Neural crest cell (in vitro differentiated cells): ENCODE measurements at places on chromosomes 11 and 22.

DNA sequence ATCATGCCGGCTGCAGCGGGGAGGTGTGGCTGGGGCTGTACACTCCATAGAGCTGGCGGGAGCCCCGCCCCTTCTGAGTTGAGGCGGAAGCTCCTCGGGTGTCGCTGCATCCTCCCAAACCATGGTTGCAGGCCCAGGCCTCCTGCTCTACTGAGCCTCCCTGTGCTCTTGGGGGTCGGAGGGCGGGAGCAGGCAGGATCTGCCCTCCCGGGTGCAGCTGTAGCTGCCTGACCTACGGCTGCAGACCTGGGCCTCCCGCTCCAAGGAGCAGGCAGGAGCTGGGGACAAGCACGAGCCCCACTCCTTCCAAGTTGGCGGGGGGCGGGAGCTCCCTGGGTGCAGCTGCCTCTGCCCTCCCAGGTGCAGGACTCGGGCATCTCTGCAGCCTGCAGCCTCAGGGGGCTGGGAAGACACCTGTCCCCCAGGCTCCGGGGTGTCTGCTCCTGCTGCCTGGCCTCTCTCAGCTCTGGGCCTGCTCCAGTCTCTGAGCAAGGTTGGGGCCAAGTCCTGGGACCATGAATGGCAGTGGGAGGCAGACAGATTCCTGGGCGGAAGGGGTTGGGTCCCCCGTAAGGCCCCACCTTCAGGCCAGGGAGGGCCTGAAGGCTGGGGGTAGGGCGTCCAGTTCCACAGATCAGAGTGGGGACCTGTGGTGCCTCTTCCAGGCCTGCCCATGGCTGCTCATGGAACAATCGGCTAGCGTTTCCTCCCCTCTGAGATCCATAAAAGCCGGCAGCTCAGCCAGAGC is 46.4 kb upstream of the SC5D start:
- DNase-seq: no peak

- DNase-seq: no peak
Measured at GRCh38 chr11:64243236-64243854, 2.5 kb downstream of the FKBP2 start.

GRCh38 chr11:106917973-106918372 is 100.3 kb downstream of the GUCY1A2 start:
- DNase-seq: peak; percentile 10

DNA sequence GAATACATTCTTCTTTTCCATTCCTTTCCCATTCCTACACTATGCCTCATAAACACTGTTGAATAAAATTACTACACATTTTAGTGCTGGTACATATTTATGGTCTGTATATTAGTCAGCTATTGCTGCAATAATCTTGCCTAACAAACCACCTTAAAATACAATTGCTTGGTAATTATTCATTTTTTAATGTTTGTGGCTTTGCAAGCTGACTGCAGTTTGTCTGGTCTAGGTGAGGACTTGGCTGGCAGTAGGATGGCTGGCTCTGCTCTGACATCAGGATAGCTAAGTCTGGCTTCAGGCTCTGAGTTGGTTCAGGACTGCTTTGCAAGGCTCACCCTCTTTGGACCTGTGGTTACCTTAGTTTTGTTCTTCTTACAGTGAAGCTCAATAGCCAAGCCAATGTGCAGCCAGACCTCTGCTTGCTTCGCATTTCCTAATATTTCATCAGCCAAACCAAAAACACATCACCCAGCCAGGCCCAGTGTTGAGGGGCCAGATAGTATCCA is 913.4 kb upstream of the RAG2 start:
- no peak for DNase-seq

- DNase-seq: peak; percentile 47
Measured at GRCh38 chr22:39690881-39691605, 120.5 kb downstream of the CACNA1I start.

GRCh38 chr11:123624974-123625373 is 29.4 kb downstream of the SCN3B start:
- no peak for DNase-seq

DNA sequence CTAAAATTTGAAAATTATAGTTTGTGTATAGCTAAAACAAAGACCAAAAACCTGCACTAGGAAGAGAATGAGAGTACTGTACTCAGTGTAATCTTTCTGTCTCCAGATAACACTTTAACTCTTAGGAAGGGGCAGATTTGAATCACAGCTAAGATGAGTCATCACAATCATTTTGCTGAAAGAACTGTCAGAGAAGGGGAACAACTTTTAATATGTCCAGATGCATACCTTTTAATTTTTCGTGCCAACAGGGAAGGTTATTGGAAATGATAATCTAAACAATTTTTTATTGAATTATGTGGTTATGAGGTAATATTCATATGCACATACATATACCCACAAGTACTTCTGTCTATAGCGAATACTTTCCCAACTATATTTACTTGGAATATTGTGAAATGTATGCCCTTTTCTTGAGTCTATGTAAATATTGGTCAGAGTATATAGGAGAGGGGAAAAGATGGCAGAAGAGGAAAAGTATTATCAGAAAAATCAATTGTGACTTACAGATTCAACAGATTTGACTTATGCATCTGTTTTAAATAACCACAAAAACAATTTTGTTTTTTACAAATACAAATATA is 51.1 kb upstream of the MUC15 start:
- DNase-seq: no peak

GRCh38 chr11:1889224-1889930 is 2.3 kb downstream of the PRR33 start:
- DNase-seq: no peak

- no peak for DNase-seq
Measured at GRCh38 chr11:131649856-131650255, 279.4 kb downstream of the NTM start.

- DNase-seq: no peak
Measured at GRCh38 chr11:72525466-72525865, 91.1 kb upstream of the CLPB start.

DNA sequence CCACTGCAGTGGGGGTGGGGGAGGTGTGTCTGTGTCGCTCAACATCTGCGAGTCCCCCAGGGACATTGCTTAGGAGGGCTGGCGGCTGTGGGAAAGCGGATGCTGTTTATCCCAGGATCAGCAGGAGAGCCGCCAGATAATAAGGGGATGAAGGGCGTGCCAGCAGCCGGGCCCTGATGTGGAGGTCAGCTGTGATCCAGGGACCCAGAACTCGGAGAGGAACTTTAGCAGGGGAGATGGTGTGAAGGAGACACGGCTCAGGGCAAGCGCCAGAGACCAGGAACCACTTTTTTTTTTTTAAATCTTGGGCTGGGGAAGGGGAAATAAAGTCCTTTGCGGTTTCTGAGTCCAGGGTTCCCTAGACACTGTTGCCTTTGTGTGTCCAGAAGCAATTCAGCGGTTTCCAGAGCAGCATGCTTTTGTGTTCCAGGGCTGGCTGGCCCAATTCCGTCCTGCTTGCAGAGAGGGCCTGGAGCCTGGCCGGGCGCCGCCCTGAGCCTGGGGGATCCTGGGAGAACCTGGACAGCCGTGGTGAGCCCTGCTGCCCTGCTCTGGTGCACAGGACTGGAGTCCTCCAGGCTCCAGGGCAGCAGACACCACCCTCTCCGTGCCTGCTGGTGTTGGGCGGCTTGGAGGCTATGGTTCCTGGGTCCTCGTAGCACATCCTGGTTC is at the start of gene GRAMD4:
GRAMD4 (plus strand) TSS at position 557 of the 672 bp plus-strand sequence. CDS start 6,414 bp downstream, outside the sequence.
- no peak for DNase-seq

GRCh38 chr11:108863528-108863927 is 198.7 kb downstream of the DDX10 start:
- DNase-seq: no peak

- no peak for DNase-seq
Measured at GRCh38 chr22:40951795-40952605, 822 bp downstream of the RBX1 start.

DNA sequence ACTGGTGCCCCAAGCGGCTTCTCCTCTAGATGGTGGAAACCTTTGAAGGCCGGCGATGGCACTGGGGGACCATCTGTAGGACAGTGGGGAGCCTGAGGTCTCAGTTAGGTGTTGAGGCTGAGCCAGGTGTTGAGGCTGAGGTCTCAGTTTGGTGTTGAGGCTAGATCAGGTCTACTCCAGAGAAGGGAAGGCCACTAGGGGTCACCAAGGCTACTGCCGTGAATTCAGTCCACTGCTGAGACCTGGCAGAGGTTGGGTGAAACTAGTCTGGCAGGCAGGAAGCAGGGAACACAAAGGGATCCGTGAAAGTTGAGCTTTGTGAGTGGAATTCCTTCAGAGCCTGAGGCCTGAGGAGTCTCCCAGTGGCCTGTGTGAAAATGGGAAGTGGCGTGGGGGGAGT is 123.8 kb upstream of the FGF3 start:
- DNase-seq: no peak

- no peak for DNase-seq
Measured at GRCh38 chr11:8127447-8127846, 41.4 kb downstream of the RIC3 start.

- no peak for DNase-seq
Measured at GRCh38 chr22:24095826-24096757, 85.0 kb downstream of the CABIN1 start.
